Activated naive CD4-positive, alpha-beta T cell treated with Interleukin-2 at 50 U/mL for 16 hours (primary cell): ENCODE measurements at places on chromosomes 1 and 21.

DNA sequence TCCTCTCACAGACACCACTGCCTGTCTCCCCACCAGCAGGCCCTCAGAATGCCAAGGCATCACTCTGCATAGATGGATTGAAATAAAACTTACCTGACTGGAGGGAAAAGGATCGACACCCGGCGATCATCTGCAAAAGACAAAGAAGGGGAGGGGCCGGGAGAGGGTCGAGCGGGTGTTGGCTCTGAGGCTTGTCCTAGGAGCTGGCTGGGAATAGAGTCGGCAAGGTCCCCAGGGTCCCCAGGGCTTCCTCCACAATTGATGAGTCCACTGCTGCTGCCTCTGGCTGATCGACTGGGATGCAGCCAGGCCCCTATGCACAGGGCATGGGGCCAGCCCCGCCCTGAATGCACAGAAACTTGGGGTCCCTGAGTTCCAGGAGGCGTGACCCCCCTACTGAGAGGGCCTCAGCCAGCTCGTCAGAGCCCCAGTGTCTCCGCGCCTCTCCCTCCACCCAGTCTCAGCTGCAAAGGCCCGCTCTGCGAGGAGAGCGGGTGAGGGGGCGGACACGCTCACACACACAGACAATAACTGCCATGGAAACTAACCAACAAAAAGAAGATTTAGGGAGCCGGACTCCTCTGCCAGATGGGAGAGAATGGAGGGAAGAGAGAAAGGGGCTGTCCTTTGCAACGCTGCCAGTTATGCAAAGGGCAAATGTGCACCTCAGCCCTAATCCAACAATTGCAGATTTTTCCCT lies at the start of gene KLHDC8A:
Gene KLHDC8A (minus strand): TSS at position 483 of the 700 bp plus-strand sequence. CDS start 13,318 bp downstream, outside the sequence.
- DNase-seq, result no peak

- DNase-seq, result peak; percentile 24
Observed at GRCh38 chr1:3695326-3696217, 43.3 kb downstream of the TP73 start.

DNA sequence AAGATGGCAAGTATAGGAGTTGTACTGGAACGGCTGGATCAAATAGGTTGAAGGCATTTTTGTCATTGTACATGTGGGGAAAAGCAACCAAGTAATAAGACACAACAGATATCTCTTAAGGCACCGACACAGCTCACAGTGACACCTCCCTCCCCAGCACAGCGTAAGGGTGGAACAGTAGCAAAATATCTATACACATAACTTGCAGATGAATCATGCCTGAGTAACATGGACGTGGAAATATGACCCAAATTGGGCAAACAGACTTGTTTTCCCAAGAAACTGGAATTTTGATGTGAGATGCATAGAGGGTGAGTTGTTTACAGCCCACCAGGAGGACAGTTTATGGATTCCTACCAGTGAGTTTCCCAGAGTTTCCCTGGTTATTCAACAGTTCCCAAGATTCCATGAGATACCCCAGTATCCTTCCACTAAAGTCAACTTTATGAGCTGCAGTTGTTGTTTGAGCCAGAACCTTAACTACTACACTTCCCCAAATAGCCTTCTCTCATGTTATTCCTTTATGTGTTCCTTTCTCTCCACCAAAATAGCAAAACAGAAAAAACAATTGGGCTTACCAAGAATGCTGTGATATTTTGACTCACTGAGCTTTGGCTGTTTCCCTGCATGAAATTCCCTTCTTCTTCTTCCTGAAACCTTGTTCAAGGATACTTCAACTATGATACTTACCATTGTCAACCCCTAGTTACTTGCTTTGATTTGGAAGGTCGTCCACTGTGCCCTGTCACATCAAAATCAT lies 7.1 kb upstream of the DR1 start:
- DNase-seq, result no peak

GRCh38 chr21:36059823-36060158 lies 535 bp downstream of the SETD4 start:
- no peak for DNase-seq

DNA sequence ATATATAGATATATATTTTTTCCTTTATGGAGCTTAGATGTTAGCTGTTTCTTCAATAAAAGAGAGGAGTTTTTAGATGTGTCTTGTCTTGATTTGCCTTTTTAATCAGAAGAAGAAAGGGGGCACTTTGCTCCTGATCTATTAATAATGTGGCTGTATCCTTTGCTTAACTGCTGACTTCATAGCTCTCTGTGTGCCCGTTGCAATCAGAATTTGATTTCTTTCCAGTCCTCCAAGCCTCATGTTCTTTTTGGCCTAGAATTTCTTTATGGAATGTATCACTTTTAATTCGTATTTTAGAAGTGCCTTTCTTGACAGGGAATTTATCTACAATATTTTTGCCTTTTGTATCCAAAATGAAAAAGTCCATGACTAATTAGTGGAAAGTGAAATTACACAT lies 85.3 kb downstream of the C1orf21 start:
- DNase-seq, result no peak

GRCh38 chr1:247228133-247228532 lies 27.7 kb upstream of the VN1R5 start:
- DNase-seq, result no peak

DNA sequence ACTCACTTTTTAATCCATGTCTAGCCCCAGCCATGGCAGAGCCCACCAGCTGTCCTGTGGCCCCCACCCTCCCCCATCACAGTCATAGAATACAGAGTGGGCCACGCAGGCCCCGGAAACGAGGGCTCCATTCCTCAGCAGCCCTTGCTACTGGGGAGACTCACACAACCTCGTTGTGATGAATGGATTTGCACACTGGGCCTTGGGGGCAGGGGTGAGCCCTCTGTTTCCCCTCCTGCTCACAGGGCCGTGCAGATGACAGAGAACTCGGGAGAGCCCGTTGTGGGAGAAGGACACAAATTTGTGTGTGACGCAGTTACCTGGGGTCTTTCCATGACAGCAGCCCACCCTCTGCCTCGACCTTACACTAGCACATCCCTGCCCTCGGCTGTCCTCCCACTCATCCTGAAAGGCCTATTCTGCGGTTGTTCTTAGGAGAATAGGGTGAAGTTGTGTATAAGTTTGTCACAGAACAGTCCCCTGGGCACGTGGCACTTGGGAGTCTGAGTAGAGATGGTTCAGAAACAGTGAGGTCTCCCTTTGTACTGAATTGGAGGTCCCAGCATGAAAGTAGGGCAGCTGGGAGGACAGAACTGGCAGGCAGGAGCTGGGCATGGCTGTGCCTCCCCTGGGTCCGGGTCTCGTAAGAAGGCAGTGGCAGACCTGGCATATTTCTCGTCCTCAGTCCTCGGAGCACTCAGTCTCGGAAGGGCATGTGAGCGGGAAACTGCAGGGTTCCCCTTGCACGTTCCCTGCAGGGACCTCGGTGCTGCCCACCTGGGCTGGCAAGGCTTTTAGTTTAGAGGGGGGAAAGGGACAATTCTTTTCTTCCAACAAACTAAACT lies 6.8 kb downstream of the AGT start:
- no peak for DNase-seq

- no peak for DNase-seq
Observed at GRCh38 chr1:63454269-63454668, 68.8 kb downstream of the ITGB3BP start.

DNA sequence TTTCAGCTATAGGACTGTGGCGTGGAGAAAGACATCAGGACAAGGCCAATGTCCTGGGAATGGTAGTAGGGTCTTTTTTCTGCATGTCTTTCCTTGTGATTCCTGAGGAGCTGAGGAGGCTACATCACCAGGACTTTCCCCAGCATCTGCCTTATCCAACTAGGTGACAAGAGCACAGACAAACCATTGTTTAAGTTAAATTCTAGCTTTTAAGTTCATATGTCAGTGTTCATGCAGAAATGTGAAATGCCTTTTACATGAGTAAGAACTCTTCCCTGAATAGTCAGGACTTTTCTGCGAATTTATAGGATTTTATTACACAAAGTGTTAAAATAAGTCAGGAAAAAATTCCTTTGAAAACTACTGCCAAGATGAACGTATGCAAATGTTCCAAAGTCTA lies 154.2 kb downstream of the PTGER3 start:
- no peak for DNase-seq
